ENCODE measurements at places on chromosomes 13 and 19.

GRCh38 chr13:42272804-42273175 lies 838 bp downstream of the AKAP11 start:
- DNase-seq, result no peak

DNA sequence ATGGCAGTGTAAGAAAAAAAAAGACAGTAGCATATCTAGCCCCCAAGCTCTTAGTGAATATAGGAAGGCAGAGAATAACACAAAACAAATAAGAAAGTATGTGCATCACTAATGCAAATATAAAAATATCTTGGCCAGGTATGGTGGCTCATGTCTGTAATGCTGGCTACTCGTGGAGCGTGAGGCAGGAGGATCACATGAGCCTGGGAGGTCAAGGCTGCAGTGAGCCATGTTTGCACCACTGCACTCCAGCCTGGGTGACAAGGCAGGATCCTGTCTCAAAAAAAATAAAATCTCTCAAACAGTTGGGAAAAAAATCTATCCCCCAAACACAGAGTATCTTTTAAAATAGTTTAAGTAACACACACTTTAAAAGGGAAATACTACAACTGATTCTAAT lies 17.4 kb downstream of the SPART start:
- DNase-seq, result no peak

- DNase-seq, result no peak
These were observed 4.7 kb downstream of the ZNF317 start for GRCh38 chr19:9144920-9145319.

- DNase-seq, result no peak
These were observed 5.1 kb downstream of the ZNF599 start for GRCh38 chr19:34767951-34768350.

DNA sequence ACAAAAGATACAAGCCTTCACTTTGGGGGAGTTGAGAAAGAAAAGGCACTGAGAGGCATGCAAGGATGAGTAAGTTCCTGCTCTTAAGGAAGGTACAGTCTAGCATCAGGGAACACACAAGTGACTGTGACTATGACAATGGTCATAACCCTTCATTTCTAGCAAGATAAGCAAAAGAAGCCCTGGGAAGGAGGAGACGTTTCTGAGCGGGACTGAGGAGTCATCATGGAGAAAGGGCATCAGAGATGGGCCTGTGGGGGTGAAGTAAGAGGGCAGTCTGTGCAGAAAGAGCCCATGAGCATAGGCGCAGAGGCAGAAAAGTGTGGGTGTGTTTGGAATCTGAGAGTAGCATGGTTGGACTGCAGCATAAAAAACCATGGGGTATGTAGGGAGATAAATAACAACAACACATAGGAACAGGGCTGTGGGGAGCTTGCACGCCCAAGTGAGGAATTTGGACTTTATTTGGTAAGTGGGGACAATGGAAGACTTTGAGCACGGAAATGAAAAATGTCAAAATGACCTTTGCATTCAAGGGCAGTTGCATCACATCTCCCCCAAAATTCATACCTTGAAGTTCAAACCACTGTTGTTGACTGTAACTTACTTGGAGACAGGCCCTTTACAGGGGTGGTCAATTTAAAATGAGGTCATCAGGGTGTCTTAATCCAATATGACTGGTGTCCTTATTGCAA lies 86.7 kb downstream of the MBNL2 start:
- DNase-seq, result no peak

- DNase-seq, result no peak
These were observed 136.4 kb upstream of the HTR2A start for GRCh38 chr13:47033216-47033615.

DNA sequence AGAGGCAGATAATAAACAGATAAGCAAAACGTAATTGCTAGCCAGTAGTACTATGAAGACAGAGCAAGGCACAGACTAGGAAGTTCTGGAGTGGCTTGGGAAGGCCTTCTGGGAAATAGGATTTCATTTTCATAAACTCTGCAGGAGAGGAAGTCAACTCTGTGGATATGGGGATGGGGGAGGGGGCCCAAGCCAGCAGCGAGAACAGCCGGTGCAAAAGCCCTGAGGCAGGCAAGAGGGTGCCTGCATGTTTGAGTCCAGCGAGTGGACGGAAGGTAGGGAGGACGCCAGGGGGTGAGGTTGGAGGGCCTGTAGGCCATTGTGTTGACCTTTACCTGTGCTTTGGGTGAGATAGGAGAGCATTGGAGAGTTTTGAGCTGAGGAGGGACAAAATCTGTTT lies 9.0 kb upstream of the ASF1B start:
- no peak for DNase-seq

DNA sequence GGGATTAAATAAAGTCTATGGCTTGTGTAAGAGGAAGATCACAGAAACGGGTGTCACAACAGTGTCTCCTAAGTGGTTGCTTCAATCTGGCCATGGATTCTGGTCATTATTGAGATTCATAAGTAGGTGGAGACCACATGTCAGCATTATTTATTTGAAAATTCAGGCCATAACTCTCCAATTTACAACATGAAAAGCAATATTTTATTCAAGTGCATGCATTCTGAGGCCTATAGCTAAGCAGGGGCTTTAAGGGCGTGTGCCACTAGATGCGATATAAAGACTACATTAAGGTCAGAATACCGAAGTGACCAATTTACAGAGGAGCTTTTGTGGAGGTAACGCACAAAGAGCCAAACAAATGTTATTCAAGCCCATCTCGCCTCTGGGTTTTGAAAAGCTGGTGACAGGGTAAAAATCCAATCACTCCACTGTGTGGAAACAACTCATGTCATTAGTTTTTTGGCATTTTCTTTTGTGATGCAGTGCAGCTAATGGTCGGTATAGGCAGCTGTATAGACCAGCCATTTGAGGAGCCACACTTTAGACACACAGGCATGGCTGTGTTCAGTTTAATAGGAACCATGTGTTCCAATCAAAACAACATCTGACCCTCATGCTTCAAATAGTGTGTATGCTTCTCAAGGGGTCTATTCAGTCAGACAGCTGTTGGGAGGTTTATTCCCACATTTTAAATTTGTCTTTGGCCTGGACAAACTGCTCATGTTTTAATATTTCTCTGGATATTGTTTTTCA lies 123.7 kb downstream of the KL start:
- DNase-seq, result no peak

- DNase-seq, result no peak
These were observed 11.0 kb upstream of the EPSTI1 start for GRCh38 chr13:43003010-43003409.

DNA sequence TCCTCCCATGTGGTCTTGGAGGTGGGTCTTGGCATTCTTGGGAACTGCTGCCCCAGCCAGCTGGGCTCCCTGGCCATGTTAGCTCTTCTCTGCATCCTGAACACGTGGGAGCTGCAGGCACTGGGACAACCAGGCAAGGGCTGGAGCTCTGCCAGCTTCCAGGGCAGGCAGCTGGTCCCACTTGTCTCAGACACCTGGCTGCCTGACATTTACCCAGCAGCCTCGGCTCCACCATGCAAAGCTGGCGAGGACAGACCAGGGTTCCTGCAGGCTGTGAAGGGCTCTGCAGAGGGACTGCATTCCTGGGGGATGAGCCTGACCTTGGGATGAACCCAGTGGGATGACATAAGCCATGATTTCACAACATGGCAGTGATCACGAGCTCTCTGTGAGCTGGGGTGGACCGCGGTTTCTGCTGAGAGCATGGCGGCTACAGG lies 99.0 kb upstream of the TSHZ3 start:
- no peak for DNase-seq

DNA sequence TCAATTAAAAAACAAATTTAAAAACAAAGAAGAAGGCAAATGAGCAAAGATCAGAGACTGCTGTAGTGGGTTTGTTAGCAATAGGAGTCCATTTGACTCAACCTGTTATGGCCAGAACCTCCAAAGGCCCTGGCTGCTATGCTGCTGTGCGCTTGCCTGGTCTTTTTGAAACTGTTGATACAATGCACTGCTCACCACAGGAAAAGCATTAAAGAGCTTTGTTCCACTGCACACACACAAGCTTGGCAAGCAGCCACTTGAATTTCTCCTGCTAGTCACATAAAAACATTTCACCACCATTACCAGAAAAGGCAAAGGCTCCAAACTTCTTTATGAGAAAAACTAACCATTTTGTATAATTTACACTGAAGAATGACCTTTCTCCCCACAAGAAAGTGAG lies 132.2 kb downstream of the FREM2 start:
- DNase-seq, result no peak

DNA sequence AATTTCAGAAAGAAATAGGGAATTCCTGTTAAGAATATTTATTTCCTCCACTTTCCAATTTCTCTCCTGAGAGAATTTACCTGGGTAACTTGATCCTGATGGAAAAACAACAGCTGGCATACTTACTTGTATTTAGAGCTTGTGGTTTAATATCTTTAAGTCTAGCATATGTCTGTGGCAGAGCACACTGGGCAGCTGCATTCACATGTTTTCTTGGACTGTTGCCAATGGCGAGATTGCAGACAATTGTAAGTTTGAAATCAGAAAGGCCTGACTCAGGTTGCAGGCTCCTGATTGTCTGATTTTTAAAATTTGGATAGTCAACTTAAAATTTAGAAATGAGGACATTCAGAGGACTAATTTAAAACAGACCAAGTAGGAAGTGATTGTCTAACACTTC lies 66.9 kb downstream of the NHLRC3 start:
- no peak for DNase-seq

GRCh38 chr13:84645196-84646012 lies 763.1 kb upstream of the SLITRK1 start:
- no peak for DNase-seq

DNA sequence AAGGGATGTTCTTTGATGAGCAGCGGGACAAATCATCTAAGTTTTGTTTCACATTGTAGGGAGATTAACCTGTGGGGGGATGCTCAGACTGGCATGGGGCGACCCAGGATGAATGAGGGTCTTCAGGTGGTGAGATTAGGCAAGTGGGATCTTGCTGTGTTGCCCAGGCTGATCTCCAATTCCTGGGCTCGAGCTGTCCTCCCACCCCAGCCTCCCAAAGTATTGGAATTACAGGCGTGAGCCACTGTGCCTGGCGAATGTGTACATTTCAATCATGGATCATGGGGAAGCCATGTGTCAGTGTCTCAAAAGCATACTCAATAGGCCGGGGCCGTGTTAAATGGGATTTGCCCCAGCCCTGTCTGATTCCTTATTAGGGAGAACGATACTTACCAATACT lies 8.1 kb downstream of the SLC25A42 start:
- no peak for DNase-seq

GRCh38 chr13:64078480-64078936 lies 2662.9 kb upstream of the PCDH20 start:
- no peak for DNase-seq

All from esophagus squamous epithelium (tissue), 5 donors.